ENCODE measurements at places on chromosomes 3 and 15. TPM values are rescaled to one million over a fixed set of nuclear protein-coding genes. Genes with fewer than 3 reads are reported as not detected.

DNA sequence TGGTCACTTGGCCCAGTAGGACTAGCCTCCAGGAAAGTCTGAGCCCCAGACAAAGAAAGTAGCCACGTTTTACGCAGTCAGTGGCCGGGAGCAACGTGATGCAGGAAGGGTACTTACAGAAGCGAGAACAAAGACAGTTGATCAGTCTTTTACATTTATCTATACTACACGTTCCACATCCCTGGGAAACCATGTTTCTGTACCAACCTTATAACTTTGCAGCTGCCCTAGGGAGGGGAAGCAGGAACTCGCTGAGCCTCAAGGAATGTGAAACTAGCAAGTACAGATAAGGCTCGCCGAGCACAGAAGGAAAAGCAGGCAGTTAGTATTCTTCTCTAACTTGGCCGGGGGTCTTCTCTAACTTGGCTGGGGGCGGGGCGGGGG, 3.4 kb upstream of the KNL1 start:
- DNase-seq: no peak

GRCh38 chr3:99940350-99940749, 122.7 kb downstream of the CMSS1 start:
- DNase-seq: no peak

DNA sequence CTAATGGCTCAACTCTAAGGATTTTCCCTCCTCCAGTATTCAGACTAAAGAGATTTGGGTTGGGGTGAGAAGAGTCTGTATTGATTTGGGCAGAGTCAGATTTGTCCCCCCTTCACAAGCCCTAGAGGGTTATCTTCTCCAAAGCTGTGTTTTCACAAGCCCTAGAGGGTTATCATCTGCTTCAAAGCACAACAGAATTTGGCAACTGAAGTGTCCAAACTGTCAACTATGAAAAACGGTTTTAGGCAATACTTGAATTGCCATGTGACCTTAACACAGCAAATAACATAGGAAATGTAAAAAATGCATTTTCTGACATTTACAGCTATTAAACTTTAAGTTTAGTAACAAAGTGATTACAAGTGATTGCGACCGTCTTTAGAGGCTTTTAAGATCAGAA, 119.9 kb downstream of the IMPG2 start:
- DNase-seq: no peak

- DNase-seq: no peak
Measured at GRCh38 chr3:105790534-105790933, 78.3 kb downstream of the CBLB start.

DNA sequence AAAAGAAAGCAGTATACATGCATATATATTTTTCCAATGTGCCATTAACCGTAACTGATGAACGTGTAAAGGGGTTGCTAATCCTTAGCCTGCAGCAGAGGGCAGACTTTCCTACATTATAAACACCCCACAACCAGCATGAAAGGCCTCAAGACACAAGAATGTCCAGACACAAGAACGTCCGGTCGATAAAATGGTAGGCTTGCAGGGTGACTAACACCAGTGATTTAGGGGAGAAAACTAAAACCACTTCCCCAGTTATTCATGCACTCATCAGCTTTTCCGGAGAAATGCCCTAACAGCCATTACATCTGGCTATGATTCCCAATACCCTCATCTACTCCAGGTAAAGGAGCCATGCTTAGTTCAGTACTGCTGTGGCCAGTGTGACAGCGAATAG, 57.4 kb downstream of the LRTM1 start:
- no peak for DNase-seq

DNA sequence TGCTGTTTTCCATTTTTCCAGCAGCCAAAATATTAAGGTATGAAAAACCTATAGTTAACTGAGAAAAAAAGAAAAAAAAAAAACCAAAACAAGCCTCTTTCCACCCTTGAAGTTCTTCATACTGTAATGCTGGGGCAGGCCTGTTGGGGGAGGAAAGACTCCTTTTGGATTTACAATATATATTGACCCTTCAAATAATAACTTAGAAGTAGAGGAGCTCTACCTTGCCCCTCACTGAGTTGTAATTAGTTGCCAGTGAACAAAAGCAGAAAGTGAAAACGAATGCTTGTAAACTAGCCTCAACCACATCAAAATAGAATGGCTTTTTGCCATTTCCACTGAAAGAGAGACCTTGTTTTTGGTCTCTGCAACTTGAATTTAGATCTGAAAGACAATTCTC, 326.6 kb downstream of the NR2F2 start:
- DNase-seq: no peak

GRCh38 chr15:68407141-68407885, 24.6 kb downstream of the ITGA11 start:
- no peak for DNase-seq

DNA sequence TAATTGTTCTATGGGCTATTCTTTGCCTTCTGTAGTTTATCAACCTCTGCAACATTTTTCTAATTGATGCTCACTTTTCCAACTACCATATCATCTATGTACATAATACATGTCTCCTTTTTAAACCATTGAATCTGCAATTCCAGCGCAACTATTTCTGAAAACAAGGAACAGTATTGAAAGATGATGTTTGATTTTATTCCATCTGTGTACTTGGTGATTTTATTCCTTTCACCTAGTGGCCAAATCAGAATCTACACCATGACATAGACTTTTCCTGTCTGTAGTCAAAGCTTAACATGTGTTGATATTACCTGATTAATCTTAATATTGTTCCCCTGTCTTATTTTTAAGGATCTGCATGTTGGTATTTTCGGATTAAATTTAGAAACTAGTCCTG, 13.0 kb downstream of the NKTR start:
- DNase-seq: peak; percentile 52

DNA sequence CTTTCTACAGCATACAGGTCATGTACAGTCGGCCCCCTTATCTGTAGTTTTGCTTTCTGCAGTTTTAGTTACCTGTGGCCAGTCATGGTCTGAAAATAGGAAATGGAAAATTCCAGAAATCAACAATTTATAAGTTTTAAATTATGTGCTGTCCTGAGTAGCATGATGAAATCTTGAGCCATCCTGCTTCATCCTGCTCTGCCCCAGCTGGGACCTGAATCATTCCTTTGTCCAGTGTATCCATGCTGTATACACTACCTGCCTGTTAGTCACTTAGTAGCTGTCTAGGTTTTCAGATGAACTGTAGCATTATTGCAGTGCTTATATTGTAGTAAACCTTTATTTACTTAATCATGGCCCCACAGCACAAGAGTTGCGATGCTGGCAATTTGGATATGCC, 44.8 kb downstream of the AP4E1 start:
- DNase-seq: no peak

- DNase-seq: no peak
Measured at GRCh38 chr3:124611520-124611919, 118.7 kb upstream of the UMPS start.

GRCh38 chr3:107643038-107643883, 120.5 kb downstream of the BBX start:
- peak; percentile 43 for DNase-seq

DNA sequence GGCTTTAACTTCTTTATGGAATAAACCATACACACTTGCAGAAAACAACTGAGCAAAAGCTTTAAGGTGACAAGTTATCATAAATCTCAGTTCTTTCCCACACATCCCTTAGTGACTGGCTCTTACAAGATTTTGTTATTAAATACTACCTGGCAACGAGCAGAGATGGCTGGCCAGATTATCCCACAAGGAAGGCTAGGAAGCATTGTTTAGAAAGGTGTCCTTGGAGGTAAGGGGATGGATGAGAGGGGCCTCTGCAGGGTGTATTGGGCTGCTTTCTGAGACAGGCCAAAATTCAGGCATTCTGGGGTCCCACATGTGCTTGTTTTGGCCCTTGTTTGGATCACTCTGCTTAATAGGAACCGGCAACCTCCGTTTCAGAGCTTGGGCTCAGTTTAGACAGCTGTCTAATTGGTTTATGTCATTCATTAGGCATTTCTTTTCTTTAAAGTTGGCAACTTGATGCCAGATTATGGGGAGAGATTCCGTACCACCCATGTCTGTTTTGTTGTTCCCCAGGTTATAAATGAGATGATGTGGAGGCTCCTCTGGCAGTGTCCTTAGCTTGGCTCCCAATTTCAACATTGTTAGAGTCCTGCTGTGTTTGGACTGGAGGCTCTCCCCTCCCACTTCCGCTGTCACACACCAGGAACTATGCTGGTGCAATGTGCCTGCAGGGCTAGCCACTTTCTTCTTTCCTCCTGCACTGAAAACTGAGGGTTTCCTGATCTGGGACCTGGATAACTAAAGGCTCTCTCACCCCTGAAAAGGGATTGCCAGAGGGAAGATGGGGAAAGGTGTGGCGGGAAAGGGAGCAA, 121.1 kb downstream of the TPRG1 start:
- DNase-seq: no peak

GRCh38 chr3:20225769-20226168, 39.8 kb upstream of the SGO1 start:
- DNase-seq: no peak

- DNase-seq: no peak
Measured at GRCh38 chr3:81468391-81468790, 293.1 kb downstream of the GBE1 start.

- DNase-seq: peak; percentile 87
Measured at GRCh38 chr3:69080233-69080920, at the start of gene UBA3. TSS of gene UBA3 (minus strand) at chr3:69080365. CDS start at chr3:69080353, 12 bp downstream.

- no peak for DNase-seq
Measured at GRCh38 chr3:149920119-149920518, 50.6 kb downstream of the PFN2 start.

DNA sequence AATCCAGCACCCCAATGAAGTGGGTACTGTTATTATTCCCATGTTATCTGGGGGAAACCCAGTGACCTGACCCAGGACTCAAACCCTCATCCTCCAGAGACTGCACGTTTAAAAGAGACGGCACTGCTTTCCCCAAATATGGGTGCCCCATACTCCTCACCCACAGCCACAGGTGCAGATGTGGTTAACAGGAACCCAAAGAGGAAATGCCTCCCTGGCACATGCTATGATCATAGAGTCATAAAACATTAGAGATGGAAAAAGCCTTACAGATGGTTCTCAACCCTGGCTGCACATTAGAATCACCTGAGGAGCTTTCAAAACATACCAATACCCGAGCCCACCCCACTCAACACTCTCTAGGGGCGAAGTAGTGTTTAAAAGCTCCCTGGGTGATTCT, 111.5 kb downstream of the SEMA5B start:
- DNase-seq: peak; percentile 23

- no peak for DNase-seq
Measured at GRCh38 chr15:93882141-93882540, 349.2 kb upstream of the MCTP2 start.

DNA sequence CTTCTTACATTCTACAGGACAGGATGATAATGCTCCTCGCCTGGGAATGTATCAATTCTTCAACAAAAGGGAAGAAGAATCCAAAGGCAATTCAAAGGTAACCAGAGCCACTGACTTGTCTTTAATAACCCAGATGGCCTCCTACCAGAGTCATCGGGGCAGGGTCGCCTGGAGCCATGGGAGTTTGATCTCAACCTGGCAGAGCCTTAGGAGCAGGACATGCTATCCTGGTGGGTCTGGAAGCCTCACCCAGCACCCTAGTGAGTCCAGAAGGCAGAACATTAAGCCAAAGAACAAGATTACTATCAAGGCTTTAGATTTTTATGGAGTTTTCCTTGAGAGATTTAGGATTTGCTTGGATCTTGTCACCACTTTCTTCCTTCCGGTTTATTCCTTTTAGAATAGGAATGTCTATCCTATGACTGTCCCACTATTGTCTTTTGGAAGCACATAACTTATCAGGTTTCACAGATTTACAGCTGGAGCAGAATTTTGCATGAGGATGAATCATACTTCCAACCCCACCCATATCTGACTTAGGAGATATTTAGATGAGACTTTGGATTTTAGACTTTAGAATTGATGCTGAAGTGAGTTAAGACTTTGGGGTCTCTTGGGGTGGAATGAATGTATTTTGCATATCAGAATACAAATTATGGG, 330.3 kb upstream of the GOLIM4 start:
- no peak for DNase-seq

DNA sequence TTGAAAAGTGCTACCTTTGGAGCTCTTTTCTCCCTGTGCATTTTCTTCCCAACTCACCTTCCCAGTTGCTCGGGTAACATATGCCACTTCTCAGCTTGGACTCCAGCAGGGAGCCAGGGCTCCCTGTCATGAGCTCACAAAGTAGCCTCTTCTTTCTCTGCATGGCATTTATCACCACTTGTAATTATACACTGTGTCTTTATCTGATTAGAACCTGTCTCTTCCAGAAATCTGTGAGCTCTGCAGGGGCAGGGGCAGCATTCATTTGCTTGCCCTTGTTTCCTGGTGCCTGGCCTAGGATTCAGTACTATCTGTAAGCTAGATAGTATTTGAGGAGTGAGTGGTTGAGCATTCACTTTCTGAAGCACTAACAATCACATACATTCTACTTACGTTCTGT, 100.9 kb downstream of the CLSTN2 start:
- no peak for DNase-seq

- no peak for DNase-seq
Measured at GRCh38 chr3:99319450-99319849, 318.9 kb upstream of the COL8A1 start.

NCBP2 gene
- 22.1 TPM for total RNA-seq

ZKSCAN7 gene
- 15.6 TPM for total RNA-seq

SIDT1 gene
- 15.1 TPM for total RNA-seq

FGD5 gene
- 21.8 TPM for total RNA-seq

ZNF621 gene
- 13.5 TPM for total RNA-seq

FETUB gene
- not detected for total RNA-seq

CPN2 gene
- total RNA-seq: not detected

MESP1 gene
- 1.3 TPM for total RNA-seq

RAB6B gene
- 0.27 TPM for total RNA-seq

PRSS50 gene
- total RNA-seq: under 0.01 TPM
